ENCODE measurements at places on chromosomes 5 and 9. TPM values are rescaled to one million over a fixed set of nuclear protein-coding genes. Genes with fewer than 3 reads are reported as not detected.

ZNF189 gene
- total RNA-seq: 9.9 TPM

FBXL17 gene
- 9.2 TPM for total RNA-seq

UBE2QL1 gene
- 0.16 TPM for total RNA-seq

RASGRF2 gene
- total RNA-seq: 2.3 TPM

S1PR3 gene
- total RNA-seq: 63.9 TPM

ZFP37 gene
- total RNA-seq: 1.6 TPM

LRRC19 gene
- total RNA-seq: not detected

LRRC14B gene
- not detected for total RNA-seq

SETX gene
- total RNA-seq: 20.9 TPM

LCN10 gene
- not detected for total RNA-seq

FIBCD1 gene
- total RNA-seq: 16.1 TPM

SLC34A3 gene
- total RNA-seq: not detected

ADRB2 gene
- 0.73 TPM for total RNA-seq

CCDC112 gene
- total RNA-seq: 7.4 TPM

GRM6 gene
- total RNA-seq: not detected

SLC6A18 gene
- not detected for total RNA-seq

ELOVL7 gene
- 12.0 TPM for total RNA-seq

NUTM2G gene
- not detected for total RNA-seq

SH3RF2 gene
- total RNA-seq: 3.1 TPM

BNC2 gene
- total RNA-seq: 4.9 TPM

GPX8 gene
- total RNA-seq: 41.5 TPM

SPINK13 gene
- total RNA-seq: not detected

IFNA8 gene
- not detected for total RNA-seq

FAT2 gene
- not detected for total RNA-seq

STKLD1 gene
- total RNA-seq: 0.85 TPM

NLN gene
- total RNA-seq: 70.7 TPM

BHMT2 gene
- not detected for total RNA-seq

OR1J2 gene
- not detected for total RNA-seq
